ENCODE measurements at places on chromosomes 16 and 17.

DNA sequence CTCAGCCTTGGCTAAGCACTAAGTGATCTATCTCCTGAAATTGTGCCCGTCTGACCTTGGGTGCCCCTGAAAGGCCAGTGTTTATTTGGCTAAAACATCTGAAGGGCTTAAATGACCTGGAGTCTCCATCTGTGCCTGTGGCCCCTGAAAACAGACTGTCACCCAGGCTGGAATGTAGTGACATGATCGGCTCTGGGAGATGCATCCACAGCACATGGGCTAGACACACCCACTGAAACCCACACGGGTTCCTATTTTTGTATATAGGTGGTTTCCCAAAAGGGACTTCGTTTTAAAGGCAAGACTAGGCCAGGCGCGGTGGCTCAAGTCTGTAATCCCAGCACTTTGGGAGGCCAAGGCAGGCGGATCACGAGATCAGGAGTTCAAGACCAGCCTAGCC lies 13.5 kb downstream of the CEP295NL start:
- DNase-seq, result no peak

- peak; percentile 65 for DNase-seq
These were observed 11.3 kb downstream of the MCRIP1 start for GRCh38 chr17:81821603-81822311.

DNA sequence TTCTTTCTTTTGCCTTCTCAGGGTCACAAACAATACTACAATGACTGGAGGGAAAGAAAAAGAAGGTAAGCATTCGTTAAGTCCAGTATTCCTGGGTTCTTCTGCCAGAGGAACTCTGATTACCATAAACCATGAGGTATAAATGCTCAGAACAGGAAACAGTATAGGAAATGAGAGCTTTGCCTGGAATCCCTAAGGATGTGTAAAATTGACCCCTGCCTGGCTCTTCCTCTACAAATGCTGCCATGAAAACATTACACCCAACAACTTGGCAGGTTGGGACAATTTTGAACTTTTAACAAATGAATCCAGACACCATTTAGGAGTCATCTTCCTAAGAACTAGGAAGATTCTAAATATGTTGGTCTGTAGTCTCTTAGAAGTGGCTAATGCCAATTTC lies 173.8 kb downstream of the CDH11 start:
- DNase-seq, result no peak

DNA sequence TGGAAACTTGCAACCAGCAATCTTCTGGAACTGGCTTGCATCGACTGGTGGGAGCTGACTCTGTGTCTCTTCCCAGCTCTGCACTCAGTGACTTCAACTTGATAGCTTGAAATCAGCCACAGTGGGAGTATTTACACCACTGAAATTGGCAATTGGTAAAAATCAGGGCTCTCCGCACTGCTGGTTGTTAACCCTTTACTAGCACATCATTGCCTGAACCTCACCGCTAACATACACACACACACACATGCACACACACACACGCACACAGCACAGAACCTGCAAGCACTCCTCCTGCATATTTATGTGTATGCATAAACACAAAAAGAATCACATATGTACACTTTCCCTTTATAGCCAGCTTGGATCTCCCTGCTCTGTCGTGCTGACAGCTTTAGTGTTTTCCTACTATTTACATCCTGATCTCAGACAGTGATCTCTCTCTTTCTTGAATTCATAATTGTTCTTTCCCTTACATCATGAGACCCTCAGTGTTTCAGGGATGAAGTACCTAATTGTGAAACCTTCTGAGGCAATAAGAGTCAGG lies 7.9 kb upstream of the TMIGD1 start:
- DNase-seq, result no peak

DNA sequence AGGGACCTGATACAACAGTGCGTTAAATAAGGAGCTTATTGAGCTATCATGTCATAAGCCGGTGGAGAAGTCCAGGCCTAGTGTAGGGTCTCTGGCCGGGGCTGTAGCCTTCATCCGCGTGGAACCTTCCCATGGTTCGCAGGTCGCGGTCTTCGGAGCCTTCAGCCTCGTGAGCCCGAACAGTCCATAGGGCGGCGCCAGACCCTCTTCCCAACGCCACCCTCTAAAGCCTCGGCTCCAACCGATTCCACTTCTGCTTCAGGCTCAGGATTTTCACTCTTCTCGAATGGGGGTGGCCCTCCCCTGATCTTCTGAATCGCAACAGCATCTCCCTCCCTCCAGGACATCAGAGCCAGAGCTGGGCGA lies 10.3 kb upstream of the BRCA1 start:
- no peak for DNase-seq

DNA sequence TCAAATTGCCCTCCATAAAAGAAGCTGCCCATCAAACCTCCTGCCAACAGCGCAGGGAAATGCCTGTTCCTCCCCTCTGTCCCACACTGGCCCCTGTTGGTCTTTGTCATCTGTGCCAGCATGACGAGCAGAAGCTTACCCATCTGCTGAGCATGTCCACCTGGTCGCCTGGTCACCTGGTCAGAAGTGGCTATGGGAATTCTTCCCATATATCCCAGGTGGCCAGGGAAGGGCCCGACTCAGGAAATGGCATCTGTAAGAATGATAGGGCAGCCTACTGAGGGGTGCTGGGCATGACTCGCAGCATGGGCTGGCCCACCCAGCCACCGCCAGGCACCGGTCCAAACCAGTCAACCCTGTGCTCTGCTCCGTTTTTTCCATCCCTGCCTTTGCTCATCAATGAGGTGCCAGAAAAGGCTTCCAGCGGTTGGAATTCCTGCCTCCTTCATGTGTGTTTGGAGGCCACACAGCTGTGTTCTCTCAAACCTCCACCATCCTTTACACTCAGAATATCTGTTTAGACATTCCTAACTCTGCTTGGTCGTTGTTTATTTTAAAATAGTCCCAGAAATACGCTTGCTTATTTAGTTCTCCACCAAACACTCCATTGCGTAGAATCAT lies 145.2 kb downstream of the CLEC16A start:
- DNase-seq, result peak; percentile 85

DNA sequence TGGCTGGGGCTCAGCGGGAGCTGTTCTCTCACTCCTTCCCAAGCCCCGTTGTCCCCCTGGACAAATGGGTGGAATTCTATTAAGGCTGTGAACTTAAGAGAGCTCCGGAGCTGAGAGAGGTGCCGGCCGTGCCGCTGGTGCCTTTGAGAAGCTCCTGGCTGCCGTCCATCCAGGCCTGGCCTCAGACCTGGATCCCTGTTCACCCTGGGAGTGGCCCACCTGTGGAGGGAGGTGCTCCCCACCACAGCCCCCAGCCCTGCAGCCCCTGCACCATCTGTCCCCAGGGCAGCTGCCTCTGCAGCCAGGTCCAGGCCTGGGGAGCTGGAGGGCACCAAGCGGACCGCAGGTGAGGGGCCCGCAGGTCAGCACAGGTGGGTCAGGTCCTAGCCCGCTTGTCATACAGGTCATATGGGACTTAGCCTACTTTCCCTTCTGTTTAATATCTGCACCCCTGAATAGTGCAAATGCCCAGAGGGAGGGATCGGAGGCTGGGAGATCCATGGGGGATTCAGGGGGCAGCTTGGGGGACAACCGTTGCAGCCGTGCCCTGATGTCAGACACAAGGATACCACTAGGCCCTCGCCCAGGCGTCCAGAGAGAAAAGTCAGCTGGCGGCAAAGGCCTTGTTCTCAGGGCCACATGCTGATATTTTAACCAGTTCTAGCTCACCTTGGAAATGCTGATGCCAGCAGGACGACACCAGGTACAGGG lies 15.2 kb upstream of the METRNL start:
- DNase-seq, result peak; percentile 17

GRCh38 chr16:1027501-1027815 lies 45.1 kb upstream of the SSTR5 start:
- no peak for DNase-seq

DNA sequence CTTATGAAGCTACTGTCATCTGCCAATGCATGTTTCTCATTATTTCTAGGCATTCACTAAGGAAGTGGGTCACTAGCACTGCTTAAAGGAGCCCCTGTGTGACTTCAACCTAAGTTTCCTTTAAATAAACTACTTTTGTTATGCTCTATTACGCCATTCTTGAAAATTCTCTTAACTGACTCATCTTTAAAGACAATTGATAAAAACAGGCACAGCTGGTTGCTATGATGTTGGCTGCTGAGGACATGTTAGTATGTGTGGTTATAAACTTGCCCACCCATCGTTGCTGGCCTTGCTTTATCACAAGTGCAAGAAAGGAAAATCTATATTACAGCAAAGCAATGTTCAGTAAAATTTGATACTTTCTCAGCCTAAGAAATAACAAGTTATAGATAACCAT lies 75.8 kb upstream of the CNTNAP4 start:
- DNase-seq, result no peak

DNA sequence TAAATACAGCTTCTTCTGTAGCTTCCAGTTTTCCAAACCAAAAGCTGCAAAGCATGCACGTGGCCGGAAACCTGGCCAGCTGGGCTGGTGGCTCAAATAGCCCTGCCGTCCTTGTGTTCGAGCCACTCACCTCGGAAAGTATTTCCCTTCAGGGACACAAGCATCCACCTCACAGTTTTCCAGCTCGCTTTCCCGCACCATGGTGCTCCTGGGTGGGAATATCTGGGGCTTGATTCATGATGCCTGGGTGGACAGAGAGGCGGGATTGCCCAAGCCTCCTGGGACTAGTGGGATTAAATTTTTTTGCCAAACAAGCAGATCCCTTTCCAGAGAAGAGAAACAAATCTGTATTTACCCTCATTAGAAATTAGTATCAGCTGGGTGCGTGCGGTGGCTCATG lies 7.1 kb upstream of the MVD start:
- no peak for DNase-seq

DNA sequence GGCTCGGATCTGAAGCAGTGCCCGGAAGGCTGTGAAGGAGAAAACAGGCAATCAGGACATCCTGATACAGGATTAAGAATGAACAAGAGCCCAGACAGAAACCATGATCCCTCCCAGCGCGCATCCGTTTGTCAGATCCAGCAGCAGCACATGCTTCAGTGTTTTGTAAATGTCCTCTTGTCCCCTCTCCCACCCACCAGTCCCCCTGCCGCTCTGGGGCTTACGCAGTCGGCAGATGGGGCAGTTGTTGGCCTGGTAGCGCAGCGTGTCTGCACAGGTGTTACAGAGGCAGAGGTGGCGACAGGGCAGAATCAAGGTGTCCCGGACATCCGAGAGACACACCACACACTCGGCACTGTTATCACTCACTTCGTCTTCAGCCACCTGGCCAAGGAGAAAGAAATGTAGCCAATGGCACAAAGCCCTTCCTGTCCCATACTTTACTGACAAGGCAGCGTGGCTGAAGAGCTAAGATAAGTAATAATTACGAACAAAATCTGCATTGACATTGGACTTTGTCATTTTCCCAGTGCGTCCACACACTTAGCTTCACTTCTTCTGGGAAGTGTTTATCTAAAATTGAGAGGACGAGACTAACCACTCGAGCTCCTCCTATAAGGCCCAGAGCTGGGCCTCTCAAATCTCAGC lies 20.7 kb upstream of the FOXJ1 start:
- DNase-seq, result no peak

DNA sequence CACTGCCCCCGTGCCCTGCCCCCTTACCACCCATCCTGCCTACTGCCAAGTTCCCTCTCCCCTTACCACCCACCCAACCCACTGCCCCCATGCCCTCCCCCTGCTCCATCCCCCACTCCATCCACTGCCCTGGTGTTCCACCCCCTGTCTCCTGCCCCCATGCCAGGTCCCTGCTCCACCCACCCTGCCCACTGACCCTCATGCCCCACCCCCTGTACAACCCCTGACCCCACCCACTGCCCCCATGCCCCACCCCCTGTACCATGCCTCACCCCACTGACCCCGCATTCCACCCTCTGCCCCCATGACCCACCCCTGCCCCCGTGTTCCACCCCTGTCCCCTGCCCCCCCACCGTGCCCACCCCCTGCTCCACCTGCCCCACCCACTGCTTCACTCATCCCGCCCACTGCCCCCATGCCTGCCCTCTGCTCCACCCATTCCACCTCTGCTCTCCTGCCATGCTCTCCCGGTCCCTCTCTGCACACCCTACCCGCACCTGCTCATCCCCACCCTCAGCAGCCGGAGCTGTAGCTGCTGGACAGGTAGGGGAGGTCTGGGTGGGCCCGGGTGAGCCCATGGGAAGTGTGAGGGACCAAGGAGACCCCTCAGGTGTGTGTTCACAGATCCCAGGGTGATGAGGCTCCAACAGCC lies 7.4 kb upstream of the FN3KRP start:
- DNase-seq, result no peak

- DNase-seq, result no peak
These were observed 121.4 kb downstream of the SKAP1 start for GRCh38 chr17:48308581-48308980.
